ENCODE measurements at places on chromosomes 2 and 18.
A peak's percentile ranks its signal among the peaks of the same experiment; 100 is the strongest.

DNA sequence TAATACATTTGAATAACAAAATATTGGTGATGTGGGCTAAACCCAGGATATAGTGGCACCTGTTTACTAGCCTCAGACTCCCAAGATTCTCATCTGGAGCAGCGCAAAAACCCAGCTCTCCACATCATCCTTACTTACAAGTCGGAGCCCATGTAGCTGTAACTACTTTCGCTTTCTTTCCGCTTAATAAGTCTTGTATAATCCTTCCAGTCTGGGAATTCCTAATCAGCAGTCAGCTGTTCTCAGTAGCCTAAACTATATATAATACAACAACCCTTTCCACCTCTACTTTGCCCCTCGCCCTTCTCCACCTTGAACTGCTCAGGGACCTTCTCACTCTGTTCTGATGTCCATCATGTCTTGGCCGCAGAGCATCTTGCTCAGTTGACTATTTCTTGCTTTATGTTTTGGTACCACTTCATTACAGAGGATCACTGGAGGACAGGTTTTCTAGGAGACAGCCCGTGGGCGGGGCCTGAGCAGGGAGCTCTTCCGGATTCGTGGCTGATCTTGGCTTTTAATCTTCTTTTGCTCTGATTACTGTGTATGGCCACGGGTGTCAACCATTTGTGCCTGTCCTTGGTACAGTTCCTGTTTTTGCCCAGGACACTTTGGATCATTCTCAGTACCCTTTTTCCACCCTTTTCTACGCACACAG, 119.9 kb upstream of the SERTAD2 start:
- no peak for DNase-seq

GRCh38 chr2:216792222-216793021, 67.4 kb downstream of the TNP1 start:
- DNase-seq, result no peak

GRCh38 chr2:45699032-45699658, 47.7 kb downstream of the PRKCE start:
- peak; percentile 84 for DNase-seq

DNA sequence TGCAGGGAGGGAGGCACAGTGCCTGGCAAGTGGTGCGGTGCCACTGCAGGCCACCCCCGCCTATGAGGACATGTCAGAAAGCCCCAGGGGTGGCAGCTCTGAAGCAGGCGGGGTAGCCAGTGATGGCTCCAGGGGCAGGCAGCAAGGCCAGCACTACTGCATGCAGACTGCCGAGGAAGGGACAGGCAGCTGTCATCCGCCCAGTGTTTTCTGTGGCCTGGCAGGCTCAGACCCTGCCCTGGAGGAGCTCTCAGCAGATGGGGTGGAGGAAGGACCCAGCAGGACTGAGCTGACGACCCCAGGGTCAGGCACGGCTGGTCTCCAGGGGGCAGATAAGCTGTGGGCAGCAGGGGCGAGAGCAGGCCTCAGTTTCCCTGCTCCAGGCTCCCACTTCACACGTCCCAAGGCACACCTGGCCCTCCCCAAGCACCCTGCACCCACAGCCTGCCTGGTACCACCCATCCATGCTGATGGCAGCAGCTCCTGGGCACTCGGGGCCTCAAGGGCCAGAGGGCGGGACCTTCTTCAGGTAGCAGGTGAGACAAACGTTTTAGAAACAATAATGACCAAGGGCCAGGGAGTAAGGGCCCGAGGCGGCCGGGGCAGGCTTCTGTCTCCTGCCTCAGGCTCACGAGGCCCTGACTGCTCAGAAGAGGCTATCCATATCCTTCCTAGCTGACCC, 48.5 kb downstream of the HS6ST1 start:
- DNase-seq, result no peak

GRCh38 chr18:63878343-63878742, 9.2 kb upstream of the SERPINB2 start:
- no peak for DNase-seq

DNA sequence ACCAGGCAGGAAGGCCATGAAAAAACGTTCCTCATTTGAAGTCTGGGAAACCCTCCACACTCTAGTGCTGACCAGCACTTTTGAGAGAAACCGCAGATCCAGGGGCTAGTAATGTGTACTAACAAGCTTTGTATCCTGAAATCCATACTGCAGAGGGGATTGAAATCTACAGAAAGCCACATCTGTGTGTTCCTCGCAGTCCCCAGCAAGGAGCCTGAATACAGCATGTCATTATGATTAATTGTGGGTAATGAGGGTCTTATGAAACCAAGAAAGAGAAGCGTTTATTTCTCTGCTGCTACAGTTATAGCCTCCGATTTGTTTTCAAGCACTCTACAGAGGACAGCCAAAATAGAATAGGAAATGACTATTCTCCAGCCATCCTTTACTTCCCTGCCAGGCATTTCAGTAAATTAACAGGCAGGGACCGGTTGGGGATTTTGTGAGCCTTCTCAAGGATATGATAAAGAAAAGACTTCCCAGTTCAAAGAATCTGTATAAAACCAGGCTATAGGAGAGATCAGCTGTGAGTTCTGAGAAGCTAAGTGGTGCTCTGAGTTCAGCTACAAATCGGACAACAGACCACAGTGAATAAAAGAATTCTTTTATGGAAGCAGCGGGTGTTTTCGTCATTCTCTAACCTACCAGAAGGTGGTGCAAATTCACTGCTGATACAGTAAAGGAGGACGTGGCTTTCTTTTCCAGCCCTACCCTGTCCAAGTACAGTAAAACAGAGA, 133.4 kb downstream of the INSIG2 start:
- DNase-seq, result peak; percentile 75

DNA sequence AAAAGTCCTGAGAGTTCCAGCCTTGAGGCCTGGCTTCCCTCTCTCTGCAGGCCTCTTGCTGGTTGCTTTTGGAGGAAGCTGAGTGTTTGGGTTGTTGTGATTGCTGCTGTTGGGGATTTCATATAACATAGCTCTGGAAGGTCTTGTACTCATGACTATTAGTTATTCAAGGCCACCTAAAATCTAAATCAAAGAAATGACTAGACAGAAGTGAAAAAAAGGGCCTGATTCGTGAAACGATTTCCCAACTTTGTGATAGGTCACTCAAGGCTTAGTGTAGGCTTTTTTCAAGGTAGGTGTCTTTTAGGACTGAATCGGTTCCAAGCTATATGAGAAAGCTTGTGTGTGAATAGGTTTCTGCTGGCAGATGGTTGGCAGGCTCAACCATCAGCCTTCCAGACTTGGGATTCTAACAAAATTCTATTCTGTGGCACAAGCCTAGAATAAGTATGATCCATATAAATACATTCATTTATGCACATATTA, 164.4 kb downstream of the FMNL2 start:
- no peak for DNase-seq

- no peak for DNase-seq
Measured at GRCh38 chr2:190051223-190051622, 11.3 kb downstream of the MSTN start.

GRCh38 chr18:21682371-21683051, 22.1 kb downstream of the ABHD3 start:
- DNase-seq, result peak; percentile 79

GRCh38 chr2:45825001-45825651, 173.7 kb downstream of the PRKCE start:
- no peak for DNase-seq

DNA sequence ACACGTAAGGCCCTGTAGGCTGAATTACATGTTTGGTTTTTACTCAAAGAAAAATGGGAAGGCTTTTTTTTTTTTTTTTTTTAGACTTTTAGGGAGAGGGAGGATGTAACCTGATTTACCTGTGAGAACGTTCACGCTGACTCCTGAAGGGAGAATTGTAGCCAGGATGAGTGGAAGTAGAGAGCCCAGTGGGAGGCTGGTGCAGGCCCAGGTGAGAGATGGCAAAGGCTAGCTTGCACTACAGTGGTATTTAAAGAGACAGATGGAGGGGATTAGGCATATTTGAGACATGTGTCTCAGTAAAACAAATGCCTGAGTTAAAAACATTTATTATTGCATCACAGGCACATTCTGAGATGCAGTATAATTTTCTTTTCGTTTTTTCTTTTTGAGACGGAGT, 107.9 kb downstream of the CCDC85A start:
- no peak for DNase-seq

- no peak for DNase-seq
Measured at GRCh38 chr18:73331212-73331772, 463.5 kb upstream of the NETO1 start.

- peak; percentile 55 for DNase-seq
Measured at GRCh38 chr2:184598316-184599053, at the start of gene ZNF804A. ZNF804A (plus strand) TSS chr2:184598529; CDS start chr2:184598960, 431 bp downstream.

DNA sequence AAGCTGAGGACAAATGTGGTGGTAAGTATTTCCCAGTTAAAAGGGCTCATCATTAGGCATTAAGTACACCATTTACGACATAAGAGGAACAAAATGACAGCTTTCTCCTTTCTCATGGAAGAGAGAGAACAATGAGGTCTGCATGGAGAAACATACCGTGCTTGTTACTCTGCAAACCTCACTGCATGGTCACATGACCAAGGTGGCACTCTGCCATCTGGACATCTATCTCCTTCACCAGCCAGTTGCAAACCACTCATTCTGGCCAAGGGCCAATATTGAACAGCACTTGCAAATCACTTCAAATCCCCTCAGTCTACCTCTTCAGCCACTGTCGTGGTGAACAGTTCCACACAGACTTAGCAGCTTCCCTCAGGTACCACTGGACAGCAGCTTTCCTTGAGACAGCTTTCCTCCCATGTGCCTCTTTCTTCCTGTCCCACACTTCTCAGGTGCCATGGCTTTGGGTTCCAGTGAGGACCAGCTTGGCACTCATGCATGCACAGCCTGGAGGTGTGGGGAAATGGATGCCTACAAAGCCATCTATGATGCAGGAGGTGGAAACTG, 29.5 kb upstream of the DPP4 start:
- no peak for DNase-seq

GRCh38 chr2:126930970-126931590, 32.4 kb downstream of the TEX51 start:
- DNase-seq, result no peak

GRCh38 chr2:177165721-177166711, 46.6 kb upstream of the HNRNPA3 start:
- peak; percentile 80 for DNase-seq

DNA sequence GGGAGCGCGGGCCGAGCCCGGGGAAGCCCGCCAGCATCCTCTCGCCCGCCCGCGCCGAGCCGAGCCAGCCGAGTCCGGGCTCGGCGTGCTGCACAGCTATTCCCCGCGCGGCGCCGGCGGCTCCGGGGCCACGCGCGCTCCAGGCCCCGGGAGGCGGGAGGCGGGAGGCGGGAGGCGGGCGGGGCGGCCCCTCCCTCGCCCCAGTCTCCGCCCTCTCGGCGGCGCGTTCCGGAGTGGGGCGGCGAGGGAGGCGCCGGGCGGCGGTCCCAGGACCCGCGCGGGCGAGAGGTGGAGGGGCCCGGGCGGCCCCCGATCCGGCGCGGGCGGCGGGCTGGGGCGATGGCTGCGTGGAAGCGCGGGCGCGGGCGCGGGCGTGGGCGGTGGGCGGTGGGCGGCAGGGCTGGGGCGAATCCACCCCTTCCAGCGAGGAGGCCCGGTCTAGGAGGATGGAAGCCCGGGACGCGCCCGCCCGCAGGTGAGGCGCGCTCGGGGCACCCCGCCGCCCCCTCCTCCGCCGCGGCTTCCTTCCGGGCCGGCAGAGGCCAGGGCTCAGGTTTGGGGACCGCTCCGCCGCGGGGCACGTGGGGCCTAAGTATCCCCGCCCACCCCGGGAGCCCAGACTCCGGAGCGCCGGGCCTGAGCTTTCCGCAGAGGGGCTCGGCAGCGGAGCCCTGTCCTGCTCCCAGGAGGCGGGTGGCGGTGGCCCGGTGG, at the start of gene ADCY3:
Gene ADCY3, minus strand, starts transcription at position 140 of the 711 bp plus-strand sequence. CDS start 1,250 bp downstream, outside the sequence.
- DNase-seq, result peak; percentile 50

DNA sequence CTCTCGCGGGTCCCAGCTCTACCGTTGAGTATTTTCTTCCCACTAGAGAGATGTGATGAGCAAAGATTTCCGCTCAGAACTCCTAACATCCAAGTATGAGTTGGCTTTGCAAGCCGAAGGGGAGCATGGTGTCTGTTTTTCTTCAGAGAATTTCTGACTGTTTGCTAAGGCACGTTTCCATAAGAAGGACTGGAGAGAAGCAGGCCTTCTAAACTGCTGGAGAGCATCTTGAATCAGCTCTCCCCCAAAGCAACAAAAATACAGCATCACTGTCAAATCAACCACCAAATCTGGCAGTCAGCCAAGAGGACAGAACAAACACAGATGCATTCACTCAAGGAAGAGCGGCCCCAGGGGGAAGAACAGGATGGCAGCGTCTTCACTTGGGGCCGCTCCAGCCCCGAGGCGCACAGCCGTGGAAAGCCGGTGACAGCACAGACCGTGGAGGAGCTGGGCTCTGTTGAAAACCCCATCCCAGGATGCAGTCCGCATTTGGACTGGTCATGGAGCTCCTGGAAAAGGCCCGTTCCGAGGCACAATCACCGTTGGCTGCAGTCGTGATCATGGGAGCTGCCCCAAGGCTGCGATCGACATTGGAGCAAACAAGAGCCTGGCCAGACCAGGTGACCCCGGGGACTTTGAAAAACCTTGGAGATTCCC, 101.4 kb downstream of the NFATC1 start:
- DNase-seq, result no peak

GRCh38 chr2:231394211-231395141, 1.0 kb upstream of the B3GNT7 start:
- no peak for DNase-seq

- no peak for DNase-seq
Measured at GRCh38 chr2:120301284-120301683, 44.7 kb upstream of the INHBB start.

GRCh38 chr2:85648619-85649018, 19.4 kb downstream of the SFTPB start:
- peak; percentile 53 for DNase-seq

- DNase-seq, result no peak
Measured at GRCh38 chr2:239331560-239331959, 69.3 kb downstream of the HDAC4 start.

GRCh38 chr2:150110548-150110947, 376.9 kb downstream of the RND3 start:
- DNase-seq, result no peak

- DNase-seq, result no peak
Measured at GRCh38 chr2:208031608-208032019, 6.3 kb upstream of the PLEKHM3 start.

DNA sequence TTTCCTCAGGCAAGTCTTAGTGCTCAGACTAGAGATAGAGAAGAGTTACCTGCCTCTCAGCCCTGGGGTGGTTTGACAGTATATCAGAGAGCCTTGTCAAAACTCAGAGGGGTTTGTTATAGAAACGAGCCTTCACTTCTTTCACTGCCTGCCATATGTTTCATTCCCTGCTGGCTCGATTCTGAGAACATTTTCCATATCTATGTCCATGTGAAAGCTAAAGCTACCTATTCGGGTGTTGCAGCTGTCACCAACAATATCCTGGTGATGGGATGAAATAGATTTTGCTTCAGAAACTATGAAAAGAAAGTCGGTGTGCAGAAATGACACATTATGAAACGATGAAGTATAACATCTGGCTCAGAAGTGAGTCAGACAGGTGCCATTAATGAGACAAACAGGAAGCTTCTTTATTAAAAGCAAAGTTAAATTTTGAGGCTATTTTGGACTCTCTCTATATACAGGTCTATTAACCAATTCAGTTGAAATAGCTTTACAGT, 56.1 kb upstream of the TANK start:
- no peak for DNase-seq

GRCh38 chr18:51867767-51868166, 472.2 kb upstream of the DCC start:
- DNase-seq, result peak; percentile 25
